ENCODE measurements at places on chromosomes 2 and 18.

DNA sequence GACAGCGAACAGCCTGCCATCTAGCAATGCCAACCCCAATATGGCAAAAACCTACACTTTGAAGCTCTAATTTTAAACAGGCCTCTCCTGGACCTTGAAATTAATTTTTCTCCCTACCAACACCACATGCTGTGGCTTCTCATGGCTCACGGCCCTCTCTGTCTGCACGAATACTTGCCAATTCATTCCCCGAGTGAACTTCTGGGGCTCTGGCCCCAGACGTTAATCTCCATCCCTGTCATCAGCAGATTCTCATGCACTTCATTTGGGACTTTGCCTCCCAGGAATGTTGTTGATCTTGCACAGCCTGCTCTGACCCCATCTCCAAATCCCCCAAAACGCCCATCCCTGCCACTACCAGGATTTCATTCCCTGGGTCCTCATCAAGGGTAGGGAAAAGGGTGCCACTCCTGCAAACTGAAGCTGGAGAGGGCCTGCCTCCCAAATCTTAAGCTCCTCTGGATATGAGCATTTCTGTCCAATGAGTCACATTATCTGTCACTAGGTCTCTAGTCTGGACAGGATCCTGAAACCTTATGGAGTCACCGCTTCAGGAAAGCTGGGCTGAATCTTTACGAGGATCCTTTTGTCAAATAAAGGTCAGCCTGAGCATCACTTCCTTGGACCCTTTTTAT lies 10.4 kb downstream of the FIGLA start:
- no peak for DNase-seq

DNA sequence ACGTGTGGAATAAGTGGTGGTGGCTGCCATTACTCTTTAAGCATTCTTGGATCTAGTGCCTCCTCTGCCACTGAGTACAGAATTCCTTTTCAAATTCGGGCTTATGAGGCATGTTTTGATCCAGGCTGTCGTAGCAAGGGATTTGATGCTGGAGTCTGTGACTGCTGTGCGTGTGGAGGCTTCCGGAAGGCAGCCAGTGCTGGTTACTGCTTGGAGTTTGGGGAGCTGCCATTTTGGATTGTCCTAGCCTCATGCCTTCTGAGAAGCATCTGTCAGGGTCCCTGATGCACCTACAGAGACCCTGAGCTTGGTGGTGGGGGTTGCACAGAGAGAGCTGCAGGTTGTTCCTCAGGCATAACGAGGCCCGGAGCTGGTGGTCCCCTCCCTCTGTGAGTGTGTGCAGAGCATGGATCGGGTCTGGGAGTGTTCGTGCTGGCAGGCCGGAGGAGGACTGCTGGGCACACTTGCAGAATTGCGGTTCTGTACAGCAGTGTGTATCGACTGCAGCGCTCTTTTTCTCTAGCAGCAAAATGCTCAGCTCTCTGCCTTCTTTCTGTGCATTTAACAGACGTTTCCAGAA lies 7.7 kb downstream of the HPCAL1 start:
- DNase-seq, result no peak

DNA sequence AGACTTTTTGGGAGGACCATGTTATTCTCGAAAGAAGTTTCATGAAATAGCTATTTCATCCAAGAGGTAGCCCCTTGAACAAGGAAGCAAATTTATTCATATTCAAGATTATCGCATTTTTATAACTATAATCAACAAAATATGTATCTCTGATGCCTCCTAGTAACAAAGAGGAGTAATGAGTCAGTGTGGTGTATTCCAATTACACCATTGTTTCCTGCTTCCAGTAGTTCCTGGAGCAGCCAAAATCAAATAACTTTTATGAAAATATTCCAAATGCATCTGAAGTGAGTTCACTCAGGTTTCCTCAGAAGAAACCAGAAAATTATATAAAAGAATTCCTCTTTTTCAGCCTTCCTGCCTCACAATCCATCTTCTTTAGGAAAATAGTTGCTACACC lies 43.0 kb downstream of the ANKRD36B start:
- DNase-seq, result no peak

GRCh38 chr2:129179199-129179598 lies 800.3 kb upstream of the RAB6C start:
- DNase-seq, result no peak

- DNase-seq, result no peak
Observed at GRCh38 chr2:241282555-241282954, 32.9 kb downstream of the HDLBP start.

- DNase-seq, result no peak
Observed at GRCh38 chr2:104164721-104165252, 689.1 kb upstream of the POU3F3 start.

DNA sequence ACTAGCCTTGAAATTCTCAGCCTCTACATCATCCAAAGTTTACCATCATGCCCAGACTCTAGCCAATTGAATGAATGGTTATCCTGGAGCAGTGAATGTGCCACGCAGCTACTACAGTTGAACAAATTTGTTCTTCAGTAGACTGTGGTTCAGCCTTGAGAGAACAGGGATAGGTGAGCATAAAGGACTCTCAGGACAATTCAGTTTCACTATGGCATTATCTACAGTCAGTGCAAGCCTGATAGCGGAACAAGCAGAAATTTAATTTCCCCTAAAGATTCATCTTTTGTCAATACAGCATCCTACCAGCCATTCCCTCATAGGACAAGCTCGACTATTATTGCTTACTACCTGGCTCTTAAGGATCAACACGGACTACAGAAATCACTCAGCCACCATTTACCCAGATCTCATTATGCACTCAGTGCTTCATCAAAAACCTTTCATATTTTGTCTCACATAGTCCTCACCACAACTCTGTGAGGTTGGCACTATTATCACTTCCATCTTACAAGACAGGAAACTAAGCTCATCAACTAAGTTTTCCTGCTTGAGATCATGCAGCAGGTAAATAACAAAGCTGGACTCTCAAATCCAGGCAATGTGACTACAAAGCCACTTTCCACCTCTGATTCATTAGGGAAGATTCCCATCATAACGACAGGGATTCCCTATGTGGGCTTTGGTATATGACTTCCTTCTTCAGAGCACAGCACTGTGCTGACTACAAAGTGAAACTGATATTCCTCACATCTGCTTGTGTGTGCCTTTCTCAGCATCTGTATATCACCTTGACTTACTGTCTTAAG lies 181.5 kb upstream of the ACVR2A start:
- DNase-seq, result no peak

- peak; percentile 61 for DNase-seq
Observed at GRCh38 chr2:108417254-108417653, 31.8 kb upstream of the GCC2 start.

- DNase-seq, result no peak
Observed at GRCh38 chr18:37430357-37431076, 135.1 kb downstream of the CELF4 start.

- no peak for DNase-seq
Observed at GRCh38 chr2:216925636-216926366, 65.9 kb upstream of the TNP1 start.

DNA sequence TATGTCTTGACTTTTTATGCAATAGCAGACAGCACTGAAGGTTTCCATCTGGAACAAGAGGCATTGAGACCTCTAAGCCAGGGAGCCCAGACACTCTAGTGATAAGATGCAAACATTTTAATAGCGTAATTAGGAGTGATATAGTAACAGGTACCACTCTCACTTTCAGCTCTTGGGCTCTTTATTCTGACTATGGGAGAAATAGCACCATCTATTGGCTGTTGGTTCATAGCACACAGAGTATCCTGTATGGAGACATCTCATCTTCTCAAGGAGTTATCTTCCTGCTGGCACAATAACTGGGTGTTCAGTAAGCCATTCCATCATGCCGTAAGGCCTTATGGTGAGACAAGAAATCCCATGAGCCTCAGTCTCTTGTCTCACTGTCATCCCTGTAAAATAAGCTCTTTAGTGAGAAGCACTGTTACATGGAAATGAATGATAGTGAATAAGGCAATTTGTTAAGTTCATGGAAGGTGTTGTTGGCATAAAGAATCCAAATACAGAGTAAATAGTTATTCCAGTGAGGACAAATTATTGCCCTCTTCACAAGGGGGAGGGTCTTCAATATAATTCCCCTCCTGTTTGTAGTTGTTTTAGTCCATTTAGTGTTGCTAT lies 48.3 kb downstream of the THUMPD2 start:
- peak; percentile 19 for DNase-seq

DNA sequence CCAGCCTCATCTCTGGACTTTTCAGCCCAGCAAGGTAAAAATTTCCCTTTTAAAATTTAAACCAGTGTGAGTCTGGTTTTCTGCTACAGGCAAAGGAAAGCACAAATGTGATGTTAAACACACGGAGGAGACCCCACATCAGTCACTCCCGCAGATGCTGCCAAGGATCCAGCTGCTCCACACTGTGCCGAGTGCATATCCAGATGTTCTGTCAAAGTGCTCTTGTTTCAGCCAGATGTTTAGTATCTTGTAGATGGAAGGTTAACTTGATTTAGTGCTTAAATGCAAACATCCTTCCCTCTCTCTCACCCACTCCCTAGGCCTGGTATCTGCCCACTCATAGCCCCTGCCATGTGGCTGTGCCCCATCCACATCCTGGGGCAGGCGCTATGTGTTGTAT lies 15.8 kb upstream of the ATOH8 start:
- no peak for DNase-seq

GRCh38 chr2:120224735-120225548 lies 1.7 kb upstream of the TMEM185B start:
- no peak for DNase-seq

- peak; percentile 28 for DNase-seq
Observed at GRCh38 chr2:186862869-186863709, 14.1 kb upstream of the ZSWIM2 start.
